Nucleus accumbens (tissue), 56 donors: ENCODE measurements at places on chromosomes 2 and 18.

DNA sequence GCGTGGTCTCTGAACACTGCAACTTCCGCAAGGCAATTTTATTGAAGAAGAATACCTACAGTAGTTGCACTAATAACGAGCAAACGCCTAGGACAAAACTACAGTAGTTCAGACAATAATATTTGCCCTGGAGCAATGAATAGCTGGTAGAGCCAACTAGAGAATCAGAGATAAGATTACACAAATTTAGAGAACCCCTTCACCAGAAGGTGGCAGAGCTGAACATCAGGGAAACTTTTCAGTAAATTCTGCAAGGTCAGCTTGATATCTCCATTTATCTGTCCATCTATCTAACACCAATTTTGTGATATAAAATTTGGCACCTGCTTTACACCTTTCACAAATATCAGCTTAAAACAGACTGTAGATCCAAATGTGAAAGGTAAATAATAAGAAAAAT, 43.8 kb downstream of the CDH19 start:
- no peak for DNase-seq

GRCh38 chr2:218648088-218648786, 11.2 kb downstream of the ZNF142 start:
- DNase-seq = peak; percentile 5

- no peak for DNase-seq
Observed at GRCh38 chr2:183991968-183992367, 606.4 kb upstream of the ZNF804A start.

DNA sequence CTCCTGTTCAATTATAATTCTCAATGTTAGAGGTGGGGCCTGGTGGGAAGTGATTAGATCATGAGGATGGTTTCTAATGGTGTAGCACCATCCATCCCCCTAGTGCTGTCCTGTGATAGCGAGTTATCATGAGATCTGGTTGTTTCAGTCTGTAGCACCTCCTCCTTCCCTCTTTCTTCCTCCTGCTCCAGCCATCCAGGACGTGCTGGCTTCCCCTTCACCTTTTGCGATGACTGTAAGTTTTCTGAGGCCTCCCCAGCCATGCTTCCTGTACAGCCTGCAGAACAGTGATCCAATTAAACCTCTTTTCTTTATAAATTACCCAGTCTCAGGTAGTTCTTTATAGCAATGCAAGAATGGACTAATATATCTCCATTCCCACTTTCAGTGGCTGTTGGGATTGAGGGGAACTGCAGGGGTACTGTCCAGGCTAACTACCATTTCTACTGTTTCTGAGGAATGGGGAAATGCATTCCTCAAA, 19.2 kb downstream of the SPIRE1 start:
- DNase-seq = no peak

- no peak for DNase-seq
Observed at GRCh38 chr2:239638376-239638775, 237.6 kb upstream of the HDAC4 start.

- DNase-seq = no peak
Observed at GRCh38 chr2:176121190-176122051, 1.1 kb upstream of the HOXD9 start.

DNA sequence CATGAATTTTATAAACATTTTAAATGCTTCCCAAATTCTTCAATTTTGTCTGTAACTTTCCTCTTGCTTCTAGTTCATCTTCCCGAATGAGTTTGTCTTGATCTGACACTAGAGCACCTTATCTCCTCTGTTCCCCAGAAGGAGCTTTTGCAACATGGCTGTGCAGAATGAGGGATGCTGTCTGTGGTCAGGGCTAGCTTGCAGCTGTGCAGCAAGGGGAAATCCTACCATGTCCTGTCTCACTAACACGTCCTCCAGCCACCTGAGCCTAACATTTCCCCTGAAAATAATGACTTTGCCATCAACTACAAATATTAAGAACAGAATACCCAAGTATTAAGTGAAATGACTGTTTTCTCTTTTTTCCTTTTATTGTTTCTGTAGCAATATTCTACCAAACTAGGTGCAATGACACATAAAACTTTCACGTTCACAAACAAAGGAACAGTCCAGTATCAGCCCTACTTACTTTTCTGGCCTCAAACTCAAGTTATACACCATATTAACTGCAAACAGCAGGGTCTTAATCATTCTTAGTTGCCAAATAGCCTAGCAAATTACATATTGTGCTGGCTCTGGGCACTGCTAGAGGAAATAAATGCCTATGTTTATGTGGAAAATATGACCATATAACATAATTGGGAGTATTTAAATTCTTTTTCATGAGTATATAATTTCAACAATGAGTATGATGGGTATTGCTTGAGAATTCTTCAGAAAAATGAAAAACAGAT, 423.3 kb downstream of the CMPK2 start:
- DNase-seq = no peak

GRCh38 chr18:9683418-9684396, 24.4 kb upstream of the RAB31 start:
- DNase-seq = no peak

GRCh38 chr18:8868276-8868675, 162.9 kb downstream of the MTCL1 start:
- DNase-seq = no peak

GRCh38 chr2:16756831-16757644, 91.4 kb upstream of the CYRIA start:
- peak; percentile 61 for DNase-seq

DNA sequence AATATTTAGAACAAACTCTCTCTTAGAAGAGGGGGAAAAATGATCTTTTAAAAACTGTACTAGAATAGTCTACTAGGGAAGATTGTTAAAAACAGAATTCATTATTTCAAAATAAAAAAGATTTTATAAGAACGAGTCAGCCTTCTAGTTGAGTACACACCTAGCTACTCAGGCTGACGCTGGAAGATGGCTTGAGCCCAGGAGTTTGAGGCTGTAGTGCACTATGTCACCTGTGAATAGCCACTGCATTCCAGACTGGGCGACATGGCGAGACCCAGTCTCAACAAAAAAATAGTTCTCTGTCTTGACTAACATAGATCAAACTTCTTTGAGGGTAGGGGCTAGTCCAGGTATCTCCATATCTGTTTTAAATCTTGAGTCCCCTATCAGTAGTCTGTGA, 33.9 kb downstream of the ERLEC1 start:
- no peak for DNase-seq

DNA sequence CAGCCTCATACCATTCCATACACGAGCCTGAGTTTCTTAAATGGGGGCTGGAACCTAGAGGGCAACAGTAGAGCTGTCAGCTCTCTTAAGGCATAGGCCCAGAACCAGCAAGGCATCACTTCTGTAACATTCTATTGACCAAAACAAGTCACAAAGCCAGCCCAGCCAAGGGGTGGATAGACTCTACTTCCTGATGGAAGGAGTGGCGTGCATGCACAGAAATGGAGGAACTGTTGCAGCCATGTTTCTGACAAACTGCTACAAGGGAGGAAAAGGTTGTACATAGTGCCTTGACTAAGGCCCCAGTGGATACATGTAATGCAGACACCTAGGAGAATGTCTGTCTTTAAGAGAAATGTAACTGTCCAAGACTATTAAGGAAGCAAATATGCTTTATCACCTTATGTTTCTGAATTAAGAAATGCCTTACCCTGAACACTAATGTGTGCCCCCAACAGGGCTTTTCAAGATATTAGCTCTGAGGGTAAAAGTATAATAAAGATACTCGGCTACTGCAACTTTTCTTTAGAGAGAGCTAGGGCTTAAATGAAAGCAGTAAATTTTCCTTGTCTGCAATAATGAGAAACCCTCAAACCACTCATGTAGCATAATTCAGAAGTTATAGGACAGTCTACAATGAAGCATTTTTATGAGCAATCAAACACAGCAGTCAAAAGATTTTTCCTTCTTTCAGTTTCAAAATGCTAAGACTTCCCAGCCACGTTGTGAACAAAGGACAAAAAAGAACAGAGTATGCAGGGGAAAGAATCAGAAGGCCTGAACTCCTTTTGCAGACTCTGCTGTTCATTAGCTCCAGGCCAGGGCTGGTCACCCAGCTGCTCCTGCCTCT, 35.1 kb upstream of the CDC42EP3 start:
- no peak for DNase-seq

DNA sequence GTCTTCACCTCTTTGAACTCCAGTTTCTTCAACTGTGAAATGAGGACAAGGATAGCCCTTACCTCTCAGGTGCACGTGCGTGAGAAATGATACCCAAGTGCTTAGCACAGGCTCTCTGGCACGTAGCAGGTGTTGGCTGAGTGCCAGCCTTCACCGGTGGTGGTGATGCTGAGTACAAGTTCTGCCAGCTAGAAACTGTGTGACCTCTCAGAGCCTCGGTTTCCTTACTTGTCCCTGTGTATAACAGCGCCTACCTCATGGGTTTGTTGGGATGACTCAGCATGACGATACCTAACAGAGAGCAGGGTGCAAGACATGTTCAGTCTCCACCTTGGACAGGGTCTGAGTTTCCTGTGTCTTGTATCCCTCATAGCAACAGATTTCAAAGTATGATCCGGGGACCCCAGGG, 205.1 kb downstream of the TNS1 start:
- no peak for DNase-seq

- no peak for DNase-seq
Observed at GRCh38 chr18:54210463-54210862, 14.0 kb downstream of the MBD2 start.

GRCh38 chr2:147492471-147492870, 352.4 kb upstream of the ACVR2A start:
- no peak for DNase-seq

DNA sequence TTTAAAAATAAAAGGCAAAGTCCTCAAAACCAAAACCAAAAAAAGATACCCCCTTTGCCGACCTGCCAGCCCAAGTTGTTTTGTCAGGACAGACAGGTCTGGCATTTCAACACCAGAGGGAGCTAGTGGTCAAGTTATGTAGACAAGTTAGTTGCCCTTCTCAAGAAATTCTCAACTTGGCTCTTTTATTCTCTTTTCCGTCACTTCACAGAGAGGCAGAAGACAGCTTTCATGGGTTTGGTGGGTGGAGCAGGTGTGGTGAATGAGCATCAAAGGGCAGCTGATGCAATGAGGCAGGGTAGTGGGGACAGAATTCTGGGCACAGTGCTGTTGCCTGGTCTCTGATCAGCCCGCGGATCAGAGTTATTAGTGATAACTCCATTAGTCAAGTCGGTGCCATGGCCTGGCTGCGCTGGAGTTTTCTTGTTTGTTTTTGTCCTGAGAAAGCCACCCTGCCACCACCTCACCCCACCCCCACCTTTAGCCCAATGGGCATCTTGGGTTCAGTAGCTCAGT, 303.7 kb upstream of the EPAS1 start:
- peak; percentile 5 for DNase-seq

DNA sequence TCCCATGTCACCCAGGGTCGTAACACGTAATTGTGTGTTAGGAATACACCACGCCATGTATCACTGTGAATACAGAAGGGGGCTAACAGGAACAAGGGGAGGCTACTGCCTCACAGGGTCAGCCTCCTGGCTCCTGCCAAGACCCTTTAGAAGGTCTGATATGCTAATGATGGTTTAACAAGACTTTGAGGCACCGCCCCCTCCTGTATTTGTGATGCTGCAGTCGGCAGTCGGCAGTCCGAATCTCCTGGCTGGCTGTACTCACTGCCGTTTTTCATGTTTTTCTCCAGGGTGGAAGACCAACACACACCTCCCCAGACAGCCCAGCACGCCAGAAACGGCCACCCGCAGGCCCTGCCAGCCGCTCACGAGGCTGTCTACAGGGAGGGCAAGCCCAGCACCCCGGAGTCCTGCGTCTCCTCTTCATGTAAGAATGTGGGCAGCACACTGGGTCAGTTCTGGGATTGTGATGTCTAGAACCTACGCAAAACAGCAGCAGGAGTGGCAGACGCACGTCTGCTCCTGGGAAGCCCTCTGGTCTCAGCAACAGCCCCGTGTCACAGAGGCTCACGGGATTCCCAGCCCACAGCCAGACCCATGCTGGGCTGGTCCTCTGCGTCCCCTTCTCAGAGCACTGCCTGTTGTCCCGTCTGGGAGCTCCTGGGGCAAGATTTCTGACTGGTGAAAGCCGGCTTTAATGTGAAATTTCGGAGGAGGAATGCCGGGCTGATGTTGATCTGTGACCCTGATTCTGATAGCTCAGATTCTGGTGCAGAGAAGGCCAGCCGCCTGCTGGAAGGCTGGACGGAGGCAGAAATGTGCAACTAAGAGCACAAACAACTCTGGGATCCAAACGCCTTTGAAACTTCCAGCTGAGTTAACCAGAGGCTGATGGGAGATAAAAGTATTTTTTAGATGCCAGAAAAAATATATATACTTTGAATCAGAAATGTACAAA, 39.7 kb upstream of the B3GNT7 start:
- DNase-seq = no peak

- DNase-seq = no peak
Observed at GRCh38 chr2:64120008-64120407, 24.2 kb downstream of the PELI1 start.

DNA sequence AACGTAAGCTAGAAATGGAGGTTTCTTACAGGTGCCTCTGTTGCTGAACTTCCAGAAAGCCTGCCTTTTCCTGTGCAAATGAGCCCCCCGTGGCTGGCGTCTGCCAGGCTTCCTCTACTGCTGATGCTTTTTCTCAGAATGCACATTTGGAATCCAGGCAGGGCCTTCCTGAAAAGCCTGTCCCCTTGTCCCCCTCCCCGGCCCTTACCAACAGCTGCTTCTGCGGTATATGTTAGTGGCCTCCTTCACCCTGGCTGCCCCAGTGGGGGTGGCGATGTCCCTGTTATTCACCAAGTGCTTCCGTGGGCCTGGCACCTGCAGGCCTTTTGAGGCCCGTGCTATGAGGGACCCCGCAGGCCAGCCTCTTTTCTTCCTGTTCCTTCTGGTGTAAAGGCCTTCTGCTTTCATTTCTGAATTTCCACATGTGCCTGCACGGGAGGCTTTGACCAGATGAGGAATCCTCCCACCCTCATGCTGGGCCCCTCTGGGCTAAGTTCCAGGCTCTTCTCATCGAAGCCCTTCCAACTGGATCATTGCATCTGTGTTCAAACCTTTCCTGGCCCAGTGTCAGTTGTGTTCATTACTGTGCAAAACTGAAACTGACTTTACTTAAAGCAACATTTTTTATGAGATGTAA, 10.4 kb downstream of the CNDP2 start:
- no peak for DNase-seq

DNA sequence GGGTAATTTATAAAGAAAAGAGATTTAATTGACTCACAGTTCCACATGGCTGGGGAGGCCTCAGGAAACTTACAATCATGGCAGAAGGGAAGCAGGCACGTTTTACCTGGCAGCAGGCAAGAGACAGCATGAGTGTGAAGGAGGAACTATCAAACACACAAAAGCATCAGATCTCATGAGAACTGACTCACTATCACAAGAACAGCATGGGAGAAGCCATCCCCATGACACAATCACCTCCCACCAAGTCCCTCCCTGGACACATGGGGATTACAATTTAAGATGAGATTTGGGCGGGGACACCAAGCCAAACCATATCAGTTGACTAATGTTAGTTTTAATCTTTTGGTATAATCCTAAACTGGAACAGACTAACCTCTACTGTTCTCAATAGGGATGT, 49.1 kb upstream of the CPO start:
- DNase-seq = no peak
